ENCODE measurements at places on chromosomes 2 and 18.

DNA sequence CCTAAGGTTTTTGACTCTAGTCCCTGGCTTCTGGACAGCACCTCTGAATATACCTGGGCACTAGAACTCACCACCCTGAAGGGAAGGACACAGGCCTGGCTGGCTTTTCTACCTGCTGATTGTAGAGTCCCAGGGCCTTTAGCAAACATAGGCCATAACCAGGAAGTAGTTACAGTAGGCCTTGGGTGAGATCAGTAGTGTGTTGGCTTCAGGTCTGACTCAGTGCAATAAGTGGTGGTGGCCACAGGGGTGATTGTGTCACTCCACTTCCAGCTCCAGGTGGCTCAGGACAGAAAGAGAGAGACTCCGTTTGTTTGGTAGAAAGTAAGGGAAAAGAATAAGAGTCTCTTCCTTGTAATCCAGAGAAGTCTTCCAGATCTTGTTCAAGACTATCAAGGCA lies 101.7 kb upstream of the LGALSL start:
- DNase-seq, result no peak

DNA sequence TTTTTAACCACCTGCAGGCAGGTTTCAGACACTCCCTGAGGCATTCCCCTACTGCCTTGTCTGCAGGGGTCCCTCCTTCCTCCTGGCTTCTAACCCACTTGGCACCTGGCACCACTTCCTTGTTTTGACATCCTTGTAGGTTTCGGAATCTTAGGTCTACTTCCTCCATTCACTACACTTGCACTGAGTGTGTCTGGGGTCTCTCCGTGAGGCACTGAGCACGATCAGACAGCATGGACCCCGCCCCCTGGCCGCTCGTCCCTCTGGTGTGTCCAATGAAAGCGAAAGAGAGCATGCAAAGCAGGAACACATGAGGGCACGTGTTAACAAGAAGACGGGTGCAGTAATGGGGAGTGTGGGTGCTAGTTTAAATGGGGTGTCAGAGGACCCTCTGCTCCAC lies 63.8 kb downstream of the HAUS1 start:
- no peak for DNase-seq

DNA sequence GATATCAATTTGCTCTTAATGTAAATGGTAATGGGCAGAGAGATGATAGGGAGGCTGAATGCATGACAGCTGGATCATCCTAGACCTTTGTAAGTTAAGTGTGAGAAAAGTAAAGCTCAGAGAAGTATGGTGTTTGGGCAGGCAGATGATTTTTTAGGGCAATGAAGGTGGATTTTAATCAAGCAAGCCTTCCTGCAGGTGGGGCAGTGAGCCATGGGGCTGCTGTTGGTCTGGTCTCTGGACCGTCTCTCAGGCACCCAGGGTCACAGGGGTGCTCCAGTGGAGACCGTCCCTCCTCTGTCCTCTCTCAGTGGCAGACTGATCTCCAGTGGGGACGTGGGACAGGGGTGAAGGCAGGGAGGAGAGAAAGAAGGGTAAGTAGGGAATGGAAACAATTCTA lies 69.8 kb upstream of the STK17B start:
- no peak for DNase-seq

DNA sequence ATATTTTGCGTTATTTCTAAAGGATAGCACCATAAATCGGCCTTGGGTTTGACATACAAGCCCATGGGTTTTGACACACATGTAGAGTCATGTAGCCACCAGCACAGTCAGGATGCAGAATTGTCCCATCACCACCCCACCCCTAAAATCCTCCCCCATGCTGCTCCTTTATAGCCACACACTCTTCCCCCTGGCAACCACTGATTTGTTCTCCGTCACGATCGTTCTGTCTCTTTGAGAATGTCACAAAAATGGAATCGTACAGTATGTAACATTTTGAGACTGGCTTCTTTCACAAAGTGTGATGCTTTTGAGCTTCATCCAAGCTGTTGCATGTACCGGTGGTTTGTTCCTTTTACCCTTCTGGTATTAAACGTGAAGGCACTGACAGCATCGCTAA lies 39.1 kb downstream of the CRACDL start:
- DNase-seq, result no peak

Data from NCI-H2081 (cell line).